ENCODE measurements at places on chromosomes 16 and 17.

- no peak for DNase-seq
Measured at GRCh38 chr17:31329221-31329620, 7.8 kb upstream of the EVI2A start.

DNA sequence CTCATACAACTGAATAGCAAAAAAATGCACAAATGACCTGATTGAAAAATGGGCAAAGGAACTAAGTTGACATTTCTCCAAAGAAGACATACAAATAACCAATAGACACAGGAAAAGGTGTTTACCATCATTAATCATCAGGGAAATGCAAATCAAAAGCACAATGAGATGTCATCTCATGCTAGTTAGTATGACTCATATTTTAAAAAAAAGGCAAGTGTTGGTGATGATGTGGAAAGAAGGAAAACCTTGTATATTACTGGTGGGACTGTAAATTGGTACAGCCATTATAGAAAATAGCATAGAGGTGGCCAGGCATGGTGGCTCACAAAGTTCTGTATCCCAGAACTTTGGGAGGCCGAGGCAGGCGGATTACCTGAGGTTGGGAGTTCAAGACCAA, 232.5 kb upstream of the ZFHX3 start:
- no peak for DNase-seq

DNA sequence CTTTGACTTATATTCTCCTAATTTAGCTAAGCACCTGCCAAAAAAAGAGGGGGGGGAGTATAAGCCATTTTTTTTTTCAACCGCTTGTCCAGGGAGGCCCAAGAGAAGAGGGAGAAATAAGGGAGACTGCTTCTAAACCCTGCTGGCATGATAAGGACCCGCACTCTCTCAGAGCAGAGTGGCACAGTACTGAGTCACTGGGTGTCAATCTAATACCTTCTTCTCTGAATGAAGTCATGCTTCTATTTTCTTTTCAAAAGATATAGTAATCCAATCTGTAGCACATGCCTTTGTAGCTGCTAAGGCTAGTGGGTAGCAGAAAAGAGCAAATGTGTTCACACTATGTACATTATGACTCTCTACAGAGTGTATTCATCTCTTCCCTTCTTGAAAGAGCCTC, 34.9 kb upstream of the CACNG3 start:
- DNase-seq, result no peak

- no peak for DNase-seq
Measured at GRCh38 chr16:85738923-85739715, 11.8 kb downstream of the C16orf74 start.

DNA sequence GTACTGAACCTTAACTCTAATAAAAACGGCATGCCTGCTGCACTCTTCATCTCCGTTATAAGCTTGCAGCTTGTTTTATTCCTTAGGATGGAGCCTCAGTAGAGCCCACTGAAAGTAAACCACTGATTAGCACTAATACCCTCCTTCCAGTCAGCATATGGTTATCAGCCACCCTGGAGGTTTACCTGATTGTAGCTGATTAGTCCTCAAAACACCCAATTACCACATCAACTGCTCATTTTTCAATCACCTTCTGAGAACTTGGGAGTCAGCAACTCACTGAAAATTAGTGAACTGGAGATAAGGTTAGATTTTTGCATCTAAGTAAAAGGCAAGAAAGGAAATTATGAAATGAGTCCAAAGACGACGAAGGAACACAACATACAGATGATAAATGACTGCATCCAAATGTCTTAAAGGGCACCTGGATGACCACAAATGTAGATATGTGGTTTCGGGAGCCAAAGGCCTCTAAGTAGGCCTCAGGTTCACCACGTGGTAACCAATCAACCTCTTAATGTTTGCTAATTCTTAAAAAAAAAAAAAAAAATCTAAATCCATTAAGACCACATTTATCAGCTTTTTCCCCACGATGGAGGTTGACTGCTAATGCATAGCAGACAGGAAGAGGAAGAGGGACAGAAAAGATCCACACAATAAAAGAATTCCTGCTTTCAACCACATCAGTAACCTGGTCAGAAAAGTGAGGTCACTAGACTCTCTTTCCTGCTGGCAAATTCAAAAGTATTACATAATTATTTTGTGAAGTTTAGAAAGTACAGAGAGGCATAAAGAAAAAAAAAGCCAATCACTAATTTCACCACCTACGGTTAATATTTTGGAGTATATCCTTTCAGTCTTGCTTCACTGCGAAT, 28.0 kb downstream of the DCUN1D3 start:
- DNase-seq, result no peak

DNA sequence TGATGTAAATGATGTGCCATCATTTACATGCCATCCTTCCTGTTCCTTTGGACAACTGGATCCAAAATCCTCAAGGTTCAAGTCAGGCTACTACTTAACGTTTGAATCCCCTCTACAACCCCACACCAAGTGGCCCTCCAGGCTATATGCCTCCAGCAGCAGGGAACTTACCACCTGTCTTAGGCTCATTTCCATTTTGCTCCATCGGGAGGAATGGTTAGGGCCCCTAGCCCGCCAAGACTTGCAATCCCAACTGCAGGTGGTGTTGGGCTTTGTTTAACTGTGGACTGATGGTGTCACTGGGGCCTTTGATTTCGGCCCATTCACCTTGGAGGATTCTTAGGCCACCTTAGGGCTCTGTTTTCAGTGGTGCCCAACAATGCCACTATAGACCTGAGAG, 9.7 kb downstream of the HNF1B start:
- DNase-seq, result no peak

DNA sequence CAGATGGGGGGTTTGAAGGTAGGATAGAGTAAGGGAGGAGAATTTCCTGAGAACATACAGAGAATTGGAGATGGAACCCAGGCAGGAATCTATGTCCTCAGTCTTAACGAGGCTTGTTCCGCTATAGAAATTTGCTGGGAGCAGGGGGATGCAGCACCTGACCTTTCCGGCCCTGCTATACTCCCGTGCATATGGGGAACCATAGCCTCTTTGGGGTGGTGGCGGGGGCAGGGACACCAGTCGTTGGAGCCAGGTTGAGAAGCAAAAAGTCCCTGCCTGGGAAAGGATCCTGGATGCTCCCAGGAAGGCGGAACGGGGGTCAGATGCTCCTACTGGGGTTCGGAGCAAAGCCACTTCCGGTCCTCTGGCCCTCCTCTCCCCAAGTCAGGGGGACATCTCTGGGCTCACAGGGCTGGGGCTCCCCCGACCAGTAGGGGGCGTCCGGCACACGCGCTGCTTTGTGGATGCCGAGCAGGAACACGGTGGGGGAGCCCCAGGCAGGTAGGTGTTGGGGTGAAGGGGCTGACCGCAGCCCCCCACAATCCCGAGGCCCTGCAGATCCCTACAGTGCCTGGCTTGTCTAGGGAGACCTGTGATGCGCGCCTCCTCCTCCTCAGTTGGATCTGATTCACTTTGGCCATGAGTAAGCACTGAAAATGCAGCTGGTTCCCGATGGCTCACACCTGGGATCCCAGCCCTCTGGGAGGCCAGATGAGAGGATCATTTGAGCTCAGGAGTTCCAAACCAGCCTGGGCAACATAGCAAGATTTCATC, 15.5 kb upstream of the TFAP4 start:
- peak; percentile 67 for DNase-seq

GRCh38 chr16:56732366-56732765, 2.4 kb downstream of the NUP93 start:
- DNase-seq, result no peak

DNA sequence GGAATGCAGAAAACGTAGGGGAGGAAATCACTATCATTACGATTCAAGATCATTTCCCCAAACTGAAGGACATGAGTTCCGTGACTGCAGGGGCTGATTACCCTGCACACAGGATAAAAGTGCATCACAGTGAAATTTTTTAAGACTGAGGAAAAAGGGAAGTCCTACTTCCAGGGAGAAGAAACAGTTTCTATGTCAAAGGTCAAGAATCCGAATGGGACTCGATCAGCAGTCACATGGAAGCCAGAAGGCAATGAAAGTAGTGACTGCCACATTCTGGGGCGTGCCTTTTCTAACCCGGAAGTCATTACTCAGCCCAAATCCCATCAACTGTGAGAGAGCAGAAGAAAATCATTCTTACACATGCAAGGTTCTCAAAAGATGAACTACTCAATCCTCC, 12.1 kb downstream of the ZZEF1 start:
- DNase-seq, result no peak

- no peak for DNase-seq
Measured at GRCh38 chr16:84541999-84542817, 37.7 kb upstream of the MEAK7 start.

DNA sequence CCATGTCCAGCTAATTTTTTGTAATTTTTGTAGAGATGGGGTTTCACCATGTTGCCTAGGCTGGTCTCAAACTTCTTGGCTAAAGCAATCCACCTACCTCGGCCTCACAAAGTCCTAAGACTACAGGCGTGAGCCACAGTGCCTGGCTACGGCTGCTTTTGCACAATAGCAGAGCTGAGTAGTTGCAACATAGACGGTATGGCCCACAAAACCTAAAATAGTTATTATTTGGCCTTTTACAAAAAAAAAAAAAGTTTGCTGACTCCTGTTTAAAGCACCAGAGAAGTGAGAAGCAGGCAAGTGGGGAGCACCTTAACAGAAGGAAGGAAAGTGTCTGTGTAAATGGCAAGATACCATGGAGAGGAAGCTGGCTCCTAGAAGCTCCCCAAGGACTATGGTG, 5.3 kb upstream of the HSF5 start:
- DNase-seq, result no peak

DNA sequence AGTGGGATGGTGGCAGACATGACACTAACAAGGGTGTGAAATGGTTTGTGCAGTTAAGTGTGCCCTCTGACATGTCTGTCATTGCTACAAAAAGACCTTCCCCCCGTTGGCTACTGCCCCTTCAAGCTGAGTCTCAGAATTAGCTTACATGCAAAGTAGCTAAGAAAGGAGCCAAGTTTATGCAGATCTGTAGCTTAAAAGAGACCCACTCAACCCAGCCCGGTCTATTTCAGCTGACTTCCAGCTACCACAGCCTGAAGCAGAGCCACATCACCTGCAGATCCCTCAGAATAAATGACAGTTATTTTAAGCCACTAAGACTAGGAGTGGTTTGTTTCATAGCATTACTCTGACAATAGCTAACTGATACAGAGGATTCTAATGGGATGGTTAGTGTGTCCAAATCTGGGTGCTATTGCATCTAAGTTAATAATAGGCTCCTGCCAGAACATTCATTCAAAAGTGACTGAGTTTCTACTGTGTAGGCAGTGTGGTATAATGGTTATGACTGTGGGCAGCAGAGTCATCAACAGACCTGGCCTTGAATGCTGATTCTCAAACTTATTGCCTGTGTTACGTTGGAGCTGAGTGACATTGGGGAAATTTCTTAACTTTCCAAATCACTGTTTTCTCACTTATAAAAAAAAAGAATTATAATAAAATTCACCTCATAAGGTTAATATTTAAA, 11.7 kb downstream of the C17orf67 start:
- no peak for DNase-seq

DNA sequence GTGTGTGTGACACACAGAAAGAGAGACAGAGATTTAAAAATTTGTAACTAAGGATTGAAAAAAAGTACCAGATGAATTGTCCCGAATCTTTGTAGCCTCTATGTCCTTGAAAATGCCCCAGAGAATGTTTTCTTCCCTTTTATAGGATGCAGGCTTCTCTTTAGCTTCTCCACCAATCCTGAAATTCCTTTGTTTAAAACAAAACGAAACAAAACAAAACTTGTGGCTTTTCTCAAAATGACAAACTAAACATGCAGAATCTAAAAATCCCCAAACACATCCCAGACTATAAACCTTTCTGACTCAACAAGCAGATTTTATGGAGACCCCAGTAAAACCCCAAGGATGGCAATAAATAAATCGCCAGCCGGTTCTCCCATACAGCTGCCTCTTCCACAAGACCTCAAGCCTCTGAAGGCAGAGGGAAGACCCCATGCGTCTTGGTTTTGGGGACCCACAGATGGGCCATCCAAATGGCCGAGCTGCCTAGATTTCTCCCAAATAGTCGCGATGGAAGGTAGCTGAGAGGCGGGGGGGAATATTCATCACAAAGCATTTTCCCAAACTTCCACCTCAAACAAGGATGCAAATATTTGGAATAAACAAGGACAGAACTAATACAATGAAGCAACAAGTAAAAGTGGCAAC, 269.5 kb upstream of the FOXF1 start:
- DNase-seq, result no peak

DNA sequence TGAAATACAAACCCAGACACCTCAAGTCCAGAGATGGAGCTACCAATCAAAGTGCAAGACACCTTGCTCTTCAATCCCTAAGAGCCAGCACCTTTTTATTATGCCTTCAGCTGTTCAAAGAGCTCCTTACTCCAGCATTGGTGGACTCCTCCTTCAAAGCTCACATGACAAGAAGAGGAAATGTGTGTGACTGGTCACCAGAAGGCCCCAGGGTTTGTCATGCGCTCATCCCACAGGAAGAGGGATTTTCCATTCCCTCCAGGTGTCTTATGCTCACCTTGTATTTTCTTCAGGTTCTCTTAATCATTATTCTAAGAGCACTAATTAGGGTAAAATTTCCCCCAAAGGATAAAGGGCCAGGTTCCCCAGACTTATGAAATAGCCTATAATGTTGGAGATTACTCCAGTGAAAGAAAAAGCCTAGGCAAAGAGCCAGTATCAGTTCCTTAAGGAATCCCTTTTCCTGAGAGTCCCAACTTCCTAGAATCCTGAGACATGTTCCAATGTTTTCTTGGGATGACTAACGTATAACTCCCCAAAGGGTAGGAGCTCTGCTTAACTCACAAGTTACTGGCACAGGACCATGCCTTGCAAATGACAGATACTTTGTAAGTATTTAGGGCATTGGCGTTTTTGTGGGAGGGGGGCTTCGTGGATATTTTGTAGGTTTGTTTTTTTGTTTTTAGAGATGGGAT, 56.9 kb upstream of the SOX9 start:
- DNase-seq, result no peak

DNA sequence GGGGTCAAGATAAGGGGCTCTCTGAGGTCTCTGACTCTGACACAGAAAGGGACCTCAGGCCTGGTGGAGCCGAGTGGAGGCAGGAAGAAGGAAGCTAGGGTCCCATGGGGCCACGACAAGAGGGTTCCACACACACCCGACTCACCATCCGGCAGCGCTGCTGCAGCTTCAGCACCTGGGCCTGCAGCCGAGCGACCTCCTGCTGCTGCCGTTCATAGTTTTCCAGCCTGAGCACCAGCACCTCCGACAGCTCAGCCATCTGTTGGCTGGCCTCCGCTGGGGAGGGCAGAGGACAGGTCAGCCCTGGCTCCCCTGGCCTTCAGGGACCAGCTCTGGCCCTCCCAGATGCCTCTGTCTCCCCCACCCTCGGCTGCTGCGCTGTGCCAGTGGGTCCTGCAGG, 6.4 kb downstream of the HAP1 start:
- DNase-seq, result no peak

DNA sequence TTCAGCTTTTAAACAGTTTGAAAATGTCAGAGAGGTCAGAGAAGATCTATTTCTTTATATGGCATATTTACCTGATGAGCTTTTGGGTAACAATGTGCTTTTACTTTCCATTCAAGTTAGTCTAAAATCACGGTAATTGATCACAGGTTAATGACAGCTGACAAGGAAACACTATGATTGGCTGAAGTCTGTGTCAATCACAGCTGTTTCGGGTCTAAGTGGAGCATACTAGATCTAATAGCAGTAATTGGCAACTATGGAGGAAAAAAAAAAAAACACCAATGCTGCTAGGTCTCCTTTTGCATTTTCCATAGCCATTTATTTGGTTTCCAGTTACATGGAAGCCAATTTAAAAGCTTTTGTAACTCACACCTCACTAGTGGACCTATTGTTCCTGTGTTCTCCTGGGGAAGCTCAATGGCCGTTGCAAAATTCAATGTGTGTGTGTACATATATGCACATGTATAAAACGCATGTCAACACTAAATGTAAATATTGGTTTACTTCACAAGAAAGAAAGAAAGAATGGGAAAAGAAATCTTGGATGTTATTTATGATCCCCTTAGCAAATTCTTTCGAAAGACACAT, 568.3 kb upstream of the ZFHX3 start:
- DNase-seq, result peak; percentile 34
